ENCODE measurements at places on chromosomes 1 and 21.

DNA sequence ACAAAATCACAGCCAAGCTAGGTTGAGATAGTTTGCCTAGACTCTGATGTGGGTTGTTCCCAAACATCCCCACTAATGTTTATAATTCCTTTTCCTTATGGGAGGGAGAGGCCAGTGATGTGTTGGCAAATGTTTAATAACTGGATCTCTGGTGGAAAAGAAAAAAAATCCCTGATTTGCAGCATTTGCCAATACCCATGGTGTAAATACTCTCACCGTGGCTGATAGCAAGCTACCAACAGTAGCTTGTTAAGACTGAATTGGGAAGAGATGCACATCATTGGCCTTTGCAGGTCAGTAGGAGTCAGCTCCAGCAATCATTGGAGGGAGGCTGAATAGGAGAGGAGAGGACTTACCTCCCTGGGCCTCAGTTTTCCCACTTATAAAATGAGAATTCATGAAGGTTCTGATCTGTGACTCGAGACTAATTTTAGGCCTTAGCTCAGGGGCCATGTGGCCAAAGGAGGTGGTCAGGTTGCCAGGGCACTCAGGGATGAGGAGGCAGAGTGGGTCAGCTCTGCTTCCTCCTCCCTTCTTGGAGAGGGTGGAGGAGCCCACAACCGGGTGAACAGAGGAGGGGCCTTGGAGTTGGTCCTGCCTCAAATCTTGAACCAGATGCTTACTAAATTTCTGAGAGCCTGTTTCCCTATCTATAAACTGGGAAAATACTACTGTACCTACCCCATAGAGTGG lies 20.0 kb upstream of the SCMH1 start:
- DNase-seq = no peak

- no peak for DNase-seq
These were observed 43.2 kb downstream of the LRRC71 start for GRCh38 chr1:156963621-156964020.

DNA sequence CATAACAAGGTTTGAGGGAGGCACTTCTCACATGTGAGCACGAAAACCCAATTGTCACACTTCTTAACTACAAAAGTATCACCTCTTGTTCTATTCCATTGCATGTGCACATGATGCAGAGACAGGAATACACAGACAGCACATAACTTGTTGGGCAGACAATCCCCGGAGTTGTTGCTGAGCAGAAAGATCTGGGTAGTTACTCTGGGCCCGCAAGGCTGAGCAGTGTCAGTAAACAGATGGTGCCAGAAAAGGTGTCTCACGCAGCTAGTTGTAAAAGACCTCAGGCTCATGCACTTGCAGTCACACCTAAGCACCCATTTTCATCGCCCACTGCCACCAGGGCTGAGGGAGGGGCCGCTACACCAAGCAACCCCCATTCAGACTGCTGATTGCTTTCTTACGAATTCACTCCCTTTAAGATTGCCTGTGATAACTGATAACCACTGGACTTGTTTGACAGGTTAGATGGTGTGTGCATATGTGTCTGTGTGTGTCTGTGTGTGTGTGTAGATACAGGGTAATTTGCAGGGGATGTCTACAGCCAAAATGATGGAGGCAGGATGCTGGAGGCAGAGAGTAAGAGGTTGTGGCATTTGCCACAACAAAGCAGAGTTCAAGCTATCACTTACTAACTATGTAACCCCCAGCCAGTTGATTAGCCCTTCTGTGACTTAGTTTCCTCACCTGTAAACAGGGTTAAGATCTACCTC lies 4.2 kb downstream of the LGR6 start:
- no peak for DNase-seq

GRCh38 chr1:218953386-218953785 lies 220.3 kb upstream of the LYPLAL1 start:
- no peak for DNase-seq

GRCh38 chr1:229148743-229149142 lies 122.2 kb upstream of the RAB4A start:
- DNase-seq = no peak

GRCh38 chr1:84012018-84012417 lies 13.1 kb upstream of the TTLL7 start:
- no peak for DNase-seq

GRCh38 chr1:3617806-3618345 lies 6.6 kb upstream of the MEGF6 start:
- DNase-seq = no peak

DNA sequence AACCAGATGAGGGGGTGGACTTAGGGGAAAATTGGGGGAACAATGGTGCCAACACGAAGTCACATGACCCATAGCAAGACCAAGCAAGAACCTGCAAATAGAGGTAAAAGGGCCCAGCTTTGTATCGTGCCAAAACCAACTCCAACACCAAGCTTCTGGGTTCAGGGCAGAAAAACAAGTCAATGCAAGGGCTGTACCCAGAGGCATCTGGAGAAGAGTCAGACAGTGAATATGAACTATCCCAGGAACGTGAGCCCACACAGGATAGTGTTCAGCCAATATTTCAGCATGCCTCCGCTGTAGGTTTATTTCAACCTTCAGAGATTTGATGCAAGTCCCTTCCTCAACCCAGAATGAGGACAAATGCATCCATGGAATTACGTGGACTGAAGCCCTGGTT lies 15.0 kb upstream of the ZMYM6 start:
- no peak for DNase-seq

DNA sequence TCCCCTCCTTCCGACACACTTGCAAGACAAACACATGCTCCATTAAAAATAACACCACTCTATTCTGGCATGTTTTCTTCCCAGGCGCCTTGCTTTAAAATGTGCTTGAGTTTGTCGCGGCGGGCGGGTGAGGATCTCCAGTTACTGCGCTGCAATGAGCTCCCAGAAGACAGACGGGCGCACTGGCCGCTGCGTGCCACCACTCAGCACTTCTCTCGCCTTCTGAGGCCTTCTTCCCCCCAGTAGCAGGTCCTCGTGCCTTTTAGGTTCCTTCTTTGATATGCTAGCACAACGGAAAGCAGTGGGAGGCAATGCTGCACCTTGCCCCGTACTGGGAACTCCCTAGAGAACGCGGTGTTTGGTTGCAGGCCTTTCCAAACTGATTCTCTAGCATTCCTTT lies 279.5 kb upstream of the NR5A2 start:
- DNase-seq = peak; percentile 61

DNA sequence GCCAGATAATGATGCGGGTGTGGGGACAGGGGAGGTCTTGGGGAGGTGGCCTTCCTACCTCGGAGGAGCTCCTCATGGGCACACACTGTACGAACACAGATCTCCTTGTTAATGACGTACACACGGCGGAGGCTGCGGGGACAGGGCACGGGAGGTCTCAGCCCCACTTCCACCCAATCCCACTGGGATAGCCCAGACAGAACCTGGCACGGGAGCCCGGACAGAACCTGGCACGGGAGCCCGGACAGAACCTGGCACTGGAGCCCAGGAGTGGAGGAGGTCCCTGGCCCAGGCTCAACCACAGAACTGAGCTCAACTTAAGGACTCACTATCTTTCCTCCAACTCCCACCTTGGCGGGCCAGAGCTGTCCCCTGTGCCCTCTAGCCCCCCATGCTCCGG lies 5.2 kb downstream of the MFAP2 start:
- no peak for DNase-seq

- no peak for DNase-seq
These were observed 258.6 kb downstream of the GRIK3 start for GRCh38 chr1:36775716-36776115.

DNA sequence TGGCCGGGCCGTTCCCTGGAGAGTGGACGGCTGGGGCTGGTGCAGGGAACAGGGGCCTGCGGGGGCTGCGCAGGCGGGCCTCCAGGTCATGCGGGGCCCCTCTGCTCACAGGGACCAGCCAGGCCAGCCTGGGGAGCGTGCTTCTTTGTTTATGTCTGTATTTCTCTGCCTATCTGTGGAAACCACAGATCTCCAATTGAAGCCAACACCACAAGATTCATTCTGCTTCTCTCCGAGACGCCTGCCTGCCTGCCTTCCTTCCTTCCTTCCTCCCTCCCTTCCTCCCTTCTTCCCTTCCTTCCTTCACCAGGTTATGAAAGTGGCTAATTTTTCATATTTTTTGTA lies 39.9 kb upstream of the HMGN1 start:
- DNase-seq = no peak

- no peak for DNase-seq
These were observed 174.6 kb downstream of the KCNK2 start for GRCh38 chr1:215256936-215257679.

DNA sequence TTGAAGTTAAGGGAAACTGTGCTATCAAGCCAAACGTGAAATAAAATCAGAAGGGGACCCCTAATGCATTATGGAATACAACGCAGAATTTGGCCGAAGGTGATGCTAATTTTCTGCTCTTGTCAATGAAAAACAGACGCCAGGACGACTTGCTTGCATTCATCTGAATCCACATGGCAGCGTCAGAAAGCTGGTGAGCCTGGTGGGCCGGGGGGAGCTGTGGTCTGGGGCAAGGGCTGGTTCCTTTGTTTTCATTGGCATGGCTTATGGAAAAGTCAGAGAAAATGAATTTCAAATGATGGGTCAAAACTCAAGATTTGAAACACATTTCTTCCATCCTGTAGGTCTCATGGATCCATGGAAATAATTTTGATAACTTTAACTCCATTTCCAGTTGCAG lies 86.4 kb upstream of the RUNX1 start:
- DNase-seq = no peak

- DNase-seq = no peak
These were observed 51.8 kb downstream of the RUNX1 start for GRCh38 chr21:34997294-34997693.

- DNase-seq = peak; percentile 75
These were observed 34.3 kb upstream of the CACYBP start for GRCh38 chr1:174965362-174966007.

All from islet precursor cell (in vitro differentiated cells).